ENCODE measurements at places on chromosomes 16 and 17.

DNA sequence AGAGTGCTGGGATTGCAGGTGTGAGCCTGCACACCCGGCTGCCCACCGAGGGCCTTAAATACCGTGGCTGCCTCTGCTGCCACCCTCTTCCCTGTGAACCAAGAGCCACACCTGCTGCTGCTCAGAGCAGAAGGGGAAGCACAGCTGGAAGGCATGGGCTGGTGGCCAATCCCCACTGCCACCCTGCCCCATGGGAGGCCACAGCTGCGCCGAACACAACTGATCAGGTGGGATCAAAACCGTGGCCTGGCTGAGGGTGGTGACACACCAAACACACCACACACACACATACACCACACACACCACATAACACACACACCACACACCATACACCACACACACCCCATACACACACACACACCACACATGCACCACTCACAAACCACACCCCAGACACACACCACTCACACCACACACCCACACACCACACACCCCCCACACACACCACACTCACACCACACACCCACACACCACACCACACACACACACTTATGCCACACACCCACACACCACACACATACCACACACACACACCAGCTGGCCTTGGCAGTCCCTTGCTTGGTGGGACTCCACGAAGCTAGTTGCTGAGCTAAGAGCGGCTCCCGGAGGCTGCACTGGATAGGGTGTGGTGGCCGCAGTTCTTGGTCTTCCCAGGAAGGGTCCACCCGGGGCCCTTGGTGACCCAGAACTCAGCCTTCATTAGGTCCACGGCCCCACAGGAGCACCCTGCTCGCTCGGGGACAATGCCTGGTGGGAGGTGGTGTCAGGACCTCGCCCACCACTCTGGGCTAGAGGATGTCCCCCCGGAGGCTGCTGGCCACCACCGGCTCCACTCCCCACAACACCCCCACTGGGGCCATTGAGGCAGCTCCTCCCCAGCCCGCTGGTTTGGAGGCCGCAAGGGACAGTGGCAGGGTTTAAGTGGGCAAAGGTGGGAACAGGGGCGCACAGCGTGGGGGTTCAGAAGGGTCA lies 14.9 kb downstream of the CEP131 start:
- DNase-seq = no peak

GRCh38 chr16:88368994-88369393 lies 13.8 kb upstream of the ZNF469 start:
- no peak for DNase-seq

DNA sequence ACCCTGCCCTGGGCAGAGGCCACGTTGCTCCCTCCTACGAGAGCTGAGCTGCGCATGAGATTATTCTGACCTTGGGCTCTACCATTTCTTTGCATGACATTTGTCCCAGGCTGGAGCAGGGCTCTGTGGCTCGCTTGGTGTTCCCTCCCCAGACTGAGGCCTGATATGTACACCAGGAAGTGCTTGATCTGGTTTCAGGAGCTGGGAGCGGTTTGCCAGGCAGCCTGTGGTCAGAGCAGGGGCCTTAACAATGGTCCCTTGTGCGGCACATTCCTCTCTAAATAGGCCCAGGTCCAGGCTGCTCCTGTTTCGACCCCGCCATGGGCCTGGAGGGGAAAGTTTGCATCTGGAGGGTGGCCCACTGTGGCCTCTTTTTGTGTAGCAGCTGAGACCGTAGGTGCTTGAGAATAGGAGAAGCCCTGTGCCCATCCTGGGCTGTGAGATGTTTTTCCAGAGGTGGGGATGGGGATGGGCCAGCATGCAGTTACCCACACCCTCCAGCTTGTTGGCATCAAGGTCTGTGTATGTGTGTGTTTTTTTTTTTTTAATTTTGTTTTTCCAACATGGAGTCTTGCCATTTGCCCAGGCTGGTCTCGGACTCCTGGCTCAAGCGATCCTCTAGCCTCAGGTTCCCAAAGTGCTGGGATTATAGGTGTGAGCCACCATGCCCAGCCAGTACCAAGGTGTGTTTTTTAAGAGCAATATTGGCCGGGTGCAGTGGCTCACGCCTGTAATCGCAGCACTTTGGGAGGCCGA lies 253.9 kb downstream of the SEC14L1 start:
- DNase-seq = no peak

GRCh38 chr16:6286176-6286575 lies 1046.5 kb upstream of the RBFOX1 start:
- no peak for DNase-seq

- no peak for DNase-seq
Observed at GRCh38 chr17:17091856-17092756, 49.8 kb downstream of the MPRIP start.

- peak; percentile 31 for DNase-seq
Observed at GRCh38 chr17:19762515-19762961, 14.4 kb upstream of the ALDH3A1 start.

DNA sequence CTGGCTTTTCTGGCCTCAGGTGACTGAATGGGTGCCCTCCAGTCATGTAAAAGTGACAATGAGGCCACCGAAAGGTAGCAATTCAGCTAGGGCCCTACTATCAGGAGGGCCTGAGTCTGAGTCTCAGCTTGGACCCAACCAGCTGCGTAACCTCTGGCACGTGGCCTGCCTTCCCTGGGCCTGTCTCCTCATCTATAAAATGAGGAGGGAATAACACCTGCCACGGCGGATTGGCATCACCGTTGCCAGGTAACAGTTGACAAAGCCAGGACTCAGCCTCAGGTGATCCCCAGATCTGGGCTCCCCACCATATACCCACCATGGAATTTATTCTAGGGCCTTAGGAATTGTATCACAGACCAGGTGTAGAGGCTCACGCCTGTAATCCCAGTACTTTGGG lies 217.1 kb downstream of the KATNIP start:
- no peak for DNase-seq

DNA sequence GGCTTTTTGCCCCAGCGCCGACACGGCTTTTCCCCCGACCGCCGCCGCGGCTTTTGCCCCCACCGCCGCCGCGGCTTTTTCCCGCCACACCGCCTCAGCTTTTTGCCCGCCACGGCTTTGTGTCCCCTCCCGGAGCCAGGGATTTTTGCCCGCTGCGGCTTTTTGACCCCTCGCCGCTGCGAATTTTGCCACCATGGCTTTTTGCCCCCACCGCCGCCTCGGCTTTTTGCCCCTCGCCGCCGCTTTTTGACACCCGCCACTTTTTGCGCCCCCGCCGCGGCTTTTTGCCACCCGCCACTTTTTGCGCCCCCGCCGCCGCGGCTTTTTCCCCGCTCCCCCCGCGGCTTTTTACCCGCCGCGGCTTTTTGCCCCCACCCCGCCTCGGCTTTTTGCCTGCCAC lies 1342.5 kb downstream of the TP53TG3F start:
- DNase-seq = no peak

- no peak for DNase-seq
Observed at GRCh38 chr16:25798065-25798464, 106.3 kb downstream of the HS3ST4 start.

GRCh38 chr16:58128711-58129096 lies 477 bp downstream of the CFAP20 start:
- DNase-seq = no peak

GRCh38 chr17:82095777-82096708 lies 2.0 kb downstream of the FASN start:
- DNase-seq = no peak

- no peak for DNase-seq
Observed at GRCh38 chr17:77722366-77722765, 236.1 kb upstream of the TNRC6C start.

- no peak for DNase-seq
Observed at GRCh38 chr16:1839554-1839953, 12.5 kb downstream of the FAHD1 start.

DNA sequence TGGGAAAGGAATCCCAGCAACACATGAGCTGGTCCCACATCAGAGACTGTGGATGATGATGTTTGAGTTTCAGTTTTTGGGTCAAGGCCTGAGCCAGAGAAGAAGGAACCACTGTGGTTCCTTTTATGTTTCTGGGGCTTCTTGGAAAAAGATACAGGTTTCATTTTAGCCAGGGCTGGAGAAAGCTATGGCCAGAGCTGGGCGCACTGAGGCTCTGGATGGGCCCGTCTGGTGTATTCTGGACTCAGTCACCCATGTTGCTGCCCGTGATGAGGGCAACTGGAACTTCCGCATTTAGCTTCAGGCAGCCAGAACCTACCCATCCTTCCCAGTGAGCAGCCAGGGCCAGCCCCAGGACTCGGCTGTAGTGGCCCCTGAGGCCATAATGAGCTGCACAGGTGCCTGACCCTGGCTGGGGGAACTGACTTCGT lies 15.0 kb upstream of the PITPNA start:
- no peak for DNase-seq

GRCh38 chr17:43702637-43703036 lies 40.9 kb upstream of the MEOX1 start:
- no peak for DNase-seq

DNA sequence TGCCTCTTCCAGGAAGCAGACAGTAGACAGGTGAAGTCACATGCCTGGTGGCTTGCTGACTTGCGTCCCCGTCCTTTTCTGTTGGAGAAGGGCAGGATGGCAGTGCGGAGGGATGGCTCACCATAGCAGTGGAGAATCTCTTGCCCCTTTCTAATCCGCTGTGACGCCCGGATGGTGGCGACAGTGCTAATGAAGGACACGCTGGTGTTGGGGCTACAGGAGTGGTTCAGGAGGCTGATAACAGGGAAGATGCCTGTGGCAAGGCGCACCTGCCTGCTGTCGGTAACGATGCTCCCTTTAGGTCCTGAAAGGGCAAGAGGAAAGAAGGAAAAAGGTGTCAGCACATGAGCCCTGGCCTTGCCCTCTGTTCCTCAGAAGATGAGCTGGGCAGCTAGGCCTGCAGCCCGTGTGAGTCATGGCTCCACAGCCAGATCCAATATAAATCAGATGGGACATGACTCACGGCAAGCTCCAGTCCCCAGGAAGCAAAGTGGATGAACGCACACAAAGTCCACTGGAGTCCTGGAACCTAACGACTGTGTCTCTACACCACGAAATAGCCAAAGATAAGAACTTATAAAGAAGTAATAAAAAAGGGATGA lies 25.5 kb downstream of the SERPINF1 start:
- DNase-seq = no peak

GRCh38 chr16:79632289-79632688 lies 31.8 kb upstream of the MAF start:
- no peak for DNase-seq

GRCh38 chr17:76847031-76847430 lies 21.2 kb upstream of the MGAT5B start:
- no peak for DNase-seq

DNA sequence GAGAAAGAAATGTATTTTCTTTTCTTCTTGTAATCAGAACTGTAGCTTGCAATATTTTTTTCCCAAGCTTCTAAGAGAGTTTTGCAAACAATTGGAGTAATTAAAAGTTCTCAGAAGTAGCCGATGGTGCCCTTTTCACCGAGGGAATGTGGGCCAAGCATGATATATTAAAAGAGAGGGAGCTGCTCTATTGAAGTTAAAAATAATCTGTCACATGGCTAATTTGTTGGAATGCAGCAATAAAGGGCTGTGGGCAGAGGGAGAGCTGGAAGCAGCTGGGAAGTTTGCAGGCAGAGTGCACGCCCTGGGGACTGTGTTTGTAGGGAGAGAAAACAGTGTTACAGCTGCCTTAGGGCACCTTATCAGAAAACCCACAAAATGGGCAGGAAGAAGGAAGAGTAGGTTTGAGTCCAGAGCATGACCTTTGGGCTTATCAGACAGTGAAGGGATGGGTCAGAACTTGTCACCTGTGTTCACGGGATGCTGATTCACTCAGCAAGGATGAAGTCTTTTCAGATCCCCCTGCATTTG lies 18.5 kb upstream of the TERF2 start:
- no peak for DNase-seq

DNA sequence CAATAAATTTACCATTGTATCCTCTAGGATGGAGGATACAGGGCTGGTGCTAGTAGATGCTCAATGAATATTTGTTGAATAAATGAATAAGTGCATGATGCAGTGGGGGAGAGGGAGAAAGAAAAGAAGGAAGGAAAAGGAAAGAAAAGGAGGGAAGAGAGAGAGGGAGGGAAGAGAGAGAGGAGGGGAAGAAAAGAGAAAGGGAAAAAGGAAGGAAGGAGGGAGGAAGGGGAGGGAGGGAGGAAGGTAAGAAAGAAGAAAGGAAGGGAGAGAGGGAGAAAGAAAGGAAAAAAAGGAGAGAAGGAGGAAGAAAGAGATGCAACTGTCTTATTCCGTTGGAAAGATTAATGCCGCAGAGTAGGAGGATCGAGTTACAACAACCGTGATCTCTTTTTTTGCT lies 30.4 kb downstream of the HSBP1 start:
- DNase-seq = no peak

- no peak for DNase-seq
Observed at GRCh38 chr16:3514621-3515020, 13.8 kb downstream of the CLUAP1 start.

GRCh38 chr17:57962279-57963148 lies 7.3 kb upstream of the CUEDC1 start:
- no peak for DNase-seq

DNA sequence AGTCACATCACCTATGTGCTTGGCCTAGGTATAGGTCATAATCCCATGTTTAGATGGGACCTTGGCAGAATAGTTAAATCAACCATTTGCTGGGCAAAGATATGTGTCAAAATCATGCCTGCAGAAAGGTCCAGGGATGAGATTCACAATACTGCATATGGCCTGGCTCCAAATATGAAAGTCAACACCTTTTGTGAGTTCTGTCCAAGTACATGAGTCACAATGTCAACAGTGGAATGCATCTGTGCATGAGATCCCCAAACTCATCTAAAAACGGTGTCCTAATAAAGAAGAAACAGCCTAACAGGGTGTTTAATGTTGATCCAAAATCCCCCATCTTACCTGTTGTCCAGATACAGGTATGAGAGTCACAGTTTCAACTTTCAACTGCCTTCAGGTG lies 1847.5 kb downstream of the TP53TG3F start:
- no peak for DNase-seq

GRCh38 chr16:1530883-1531637 lies 2.4 kb upstream of the TMEM204 start:
- no peak for DNase-seq

- DNase-seq = no peak
Observed at GRCh38 chr16:14180481-14180944, 109.4 kb downstream of the MRTFB start.

- peak; percentile 26 for DNase-seq
Observed at GRCh38 chr17:4480929-4481898, 17.5 kb upstream of the SPNS2 start.

GRCh38 chr16:51953286-51953985 lies 593.5 kb downstream of the TOX3 start:
- no peak for DNase-seq

DNA sequence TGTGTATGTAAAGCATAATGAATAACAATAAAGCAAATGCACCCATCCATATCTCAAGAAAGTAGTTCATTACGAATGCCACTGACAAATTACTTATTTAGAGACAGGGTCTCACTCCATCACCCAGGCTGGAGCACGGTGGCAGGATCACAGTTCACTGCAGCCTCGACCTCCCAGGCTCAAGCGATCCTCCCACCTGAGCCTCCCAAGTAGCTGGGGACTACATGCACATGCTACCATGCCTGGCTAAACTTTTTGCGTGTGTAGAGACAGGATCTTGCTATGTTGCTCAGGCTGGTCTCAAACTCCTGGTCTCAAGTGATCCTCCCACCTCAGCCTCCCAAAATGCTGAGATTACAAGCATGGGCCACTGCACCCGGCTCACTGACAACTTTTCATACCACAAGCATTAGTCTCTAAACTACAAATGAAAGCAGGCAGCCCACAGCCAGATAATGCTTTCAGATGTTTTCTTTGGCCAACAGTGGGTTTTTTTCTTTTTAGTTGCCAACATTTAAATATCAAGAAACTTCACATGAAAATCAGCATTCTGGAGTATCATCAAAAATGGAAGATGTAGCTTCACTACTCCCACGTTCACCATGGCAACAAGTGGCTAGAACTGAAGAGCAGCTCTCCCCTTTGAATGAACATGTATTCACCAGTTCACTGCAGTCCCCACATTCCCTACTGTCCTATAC lies 7.7 kb downstream of the ARHGAP17 start:
- DNase-seq = no peak

All from activated T-helper 2 cell treated with anti-CD3 and anti-CD28 coated beads, Interferon-gamma antibody, Interleukin-2, Interleukin-4, amounts not matched to agents 10 μg/mL and 5 μg/mL and 100 μg/mL, durations not matched to agents 14 hours and 24 hours and 36 hours (primary cell).